CD4-positive, alpha-beta memory T cell (primary cell): ENCODE measurements at places on chromosomes 3 and 15.
A peak's percentile ranks its signal among the peaks of the same experiment; 100 is the strongest.

- no peak for DNase-seq
Observed at GRCh38 chr3:128231606-128232005, 78.3 kb downstream of the EEFSEC start.

DNA sequence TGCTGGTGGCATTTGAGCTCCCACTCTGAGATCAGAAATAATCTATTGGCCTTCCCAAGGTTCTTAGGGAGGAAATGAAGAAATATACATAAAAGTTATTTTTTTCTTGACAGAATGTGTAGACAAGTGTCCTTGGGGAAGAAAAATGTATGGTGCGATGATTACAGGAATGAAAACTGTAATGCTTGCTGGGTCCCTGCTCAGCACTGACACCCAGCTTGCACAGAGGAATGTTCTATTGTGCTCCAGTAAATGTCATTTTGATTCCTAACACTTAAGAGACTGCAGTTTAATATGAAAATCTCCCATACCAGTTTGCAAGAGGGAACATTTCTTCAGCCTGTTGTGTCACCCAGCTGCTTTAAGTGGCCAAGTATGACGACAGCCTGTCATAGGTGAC is 271.3 kb upstream of the TPM1 start:
- no peak for DNase-seq

- DNase-seq: no peak
Observed at GRCh38 chr3:197426121-197426566, 127.7 kb upstream of the DLG1 start.

DNA sequence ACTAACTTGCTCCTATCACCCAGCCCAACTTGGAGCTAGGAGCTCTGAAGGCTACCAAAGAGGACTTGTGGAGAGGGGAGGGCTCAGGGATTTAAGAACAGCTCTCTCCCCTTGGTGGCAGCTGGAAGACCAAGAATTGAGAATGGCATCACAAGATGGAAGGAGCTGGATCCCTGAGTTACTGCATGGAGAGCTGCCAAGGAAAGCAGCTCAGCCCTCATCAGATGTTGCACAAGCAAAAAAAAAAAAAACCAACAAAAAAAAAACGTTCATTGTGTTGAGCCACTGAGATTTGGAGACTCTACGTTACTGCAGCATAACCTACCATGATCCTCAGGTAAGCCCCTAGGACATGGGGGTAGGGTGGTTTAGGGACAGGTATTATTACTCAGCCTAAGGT is 41.0 kb downstream of the ITGB5 start:
- DNase-seq: no peak

DNA sequence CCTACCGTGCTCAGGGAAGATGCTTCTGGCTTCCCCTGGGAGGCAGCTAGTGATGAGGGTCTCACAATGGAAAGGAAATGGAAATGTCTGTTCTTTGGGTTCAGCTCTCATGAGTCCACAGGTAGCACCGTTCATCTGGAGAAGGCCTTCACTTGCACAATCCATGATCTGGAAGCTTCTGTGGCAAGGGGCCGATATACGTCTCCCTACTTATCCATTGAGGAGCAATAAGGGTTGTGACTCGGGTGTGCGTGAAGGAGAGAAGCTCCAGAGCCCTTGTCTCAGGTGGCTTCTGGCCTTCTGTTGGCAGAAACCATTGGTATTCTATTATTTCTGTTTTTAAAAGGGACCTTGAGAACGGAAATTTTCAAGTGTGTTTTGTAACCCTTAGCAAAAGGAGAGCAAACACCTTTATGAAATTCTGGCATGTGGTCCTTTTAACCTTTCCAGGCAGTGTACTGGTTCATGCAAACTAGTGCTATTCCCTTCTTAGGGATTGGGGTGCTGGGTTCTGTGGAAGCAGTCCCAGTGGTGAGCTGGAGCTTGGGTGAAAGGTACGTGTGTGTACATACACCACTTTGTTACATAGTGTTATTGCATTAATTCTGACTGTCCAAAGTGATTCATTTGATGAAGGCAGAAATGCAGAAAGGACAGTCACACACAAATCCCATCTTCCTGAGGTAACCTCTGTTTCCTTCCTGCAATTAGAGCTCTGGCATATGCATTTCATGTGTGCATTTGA is 32.5 kb downstream of the KLF13 start:
- no peak for DNase-seq

DNA sequence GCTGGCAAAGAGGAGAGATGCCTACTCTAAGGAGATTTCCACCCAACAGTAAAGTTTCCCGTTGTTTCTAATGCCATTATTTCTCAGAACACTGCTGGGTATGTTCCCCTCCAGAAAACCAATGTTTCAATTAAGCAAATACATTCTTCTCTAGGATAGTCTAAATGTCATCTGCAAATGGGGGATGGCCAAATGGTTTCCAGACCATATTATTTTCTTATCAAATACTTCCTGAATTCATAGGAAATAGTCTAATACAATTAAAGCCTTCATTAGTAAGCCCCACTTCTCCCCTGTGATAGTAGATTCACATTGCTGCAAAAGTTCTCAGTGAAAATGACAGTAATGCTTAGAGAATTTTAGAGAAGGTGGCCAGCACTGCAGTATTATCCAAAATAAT is 716.6 kb downstream of the GRM7 start:
- DNase-seq: no peak

GRCh38 chr3:56819016-56819809 is 17.5 kb upstream of the ARHGEF3 start:
- no peak for DNase-seq

DNA sequence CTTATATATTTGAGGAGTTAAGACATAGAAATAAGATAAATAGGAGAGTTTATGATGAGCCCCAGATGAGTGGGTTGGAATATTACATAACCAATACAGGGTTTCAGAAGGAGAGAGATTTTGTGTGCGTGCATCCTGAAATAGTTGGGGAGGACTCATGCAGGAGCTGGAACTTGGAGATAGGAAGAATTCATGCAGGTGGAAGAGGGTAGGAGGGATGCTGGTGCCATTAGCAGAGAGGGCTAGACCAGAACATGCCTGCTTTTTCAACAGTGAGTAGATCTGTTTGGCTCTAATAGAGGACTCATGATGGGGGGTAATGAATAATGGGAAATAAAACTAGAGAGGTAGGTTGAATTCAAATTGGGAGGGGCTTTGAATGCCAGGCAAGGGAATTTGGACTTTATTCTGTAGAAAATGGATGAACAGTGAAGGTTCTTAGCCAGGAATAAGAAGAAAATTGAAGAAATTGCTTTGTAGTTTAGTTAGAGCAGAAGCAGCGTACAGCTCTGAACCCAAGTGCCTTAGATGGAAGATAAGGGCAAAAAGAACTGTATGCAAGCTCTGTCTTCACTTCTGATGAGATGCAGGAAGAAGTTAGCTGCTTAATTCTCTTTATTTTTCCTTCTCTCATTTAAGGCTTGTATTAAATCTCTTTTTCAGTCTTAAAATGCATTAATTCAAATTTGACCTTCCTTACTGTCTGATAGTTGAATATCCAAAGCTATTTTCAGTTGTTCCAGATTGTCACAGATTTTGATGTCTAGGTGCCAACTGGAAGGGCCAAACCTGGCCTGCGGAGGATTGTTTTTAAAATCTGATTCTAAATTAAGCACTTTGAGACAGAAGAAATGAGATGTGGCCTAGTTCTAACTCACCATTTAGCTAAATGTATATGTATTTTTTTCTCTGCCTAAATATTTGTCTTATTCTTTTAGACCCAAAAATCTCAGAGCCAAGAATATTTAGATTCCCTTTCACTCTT is 86.3 kb downstream of the PPM1L start:
- no peak for DNase-seq

- DNase-seq: no peak
Observed at GRCh38 chr15:97316362-97316761, 644.1 kb upstream of the ARRDC4 start.

DNA sequence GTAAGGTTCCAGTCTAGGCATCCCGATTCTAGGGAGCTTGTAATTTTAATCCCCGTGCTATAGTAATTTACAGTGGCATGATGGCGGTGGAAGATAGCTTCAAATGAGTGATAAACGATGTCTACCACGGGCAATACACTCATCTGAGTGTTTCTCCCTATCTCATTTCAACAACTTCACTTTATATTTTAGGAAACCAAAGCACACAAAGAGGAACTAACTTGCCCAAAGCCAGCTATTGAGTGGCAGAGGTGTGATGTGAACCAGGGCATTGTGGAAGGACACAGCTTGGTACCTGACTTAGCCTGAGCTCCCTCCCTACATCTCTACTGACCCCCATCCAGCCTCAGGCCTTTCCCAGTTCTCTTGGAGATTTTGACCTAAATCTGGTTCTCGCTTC is 16.9 kb upstream of the FILIP1L start:
- DNase-seq: no peak

- no peak for DNase-seq
Observed at GRCh38 chr3:4754180-4755086, 224.8 kb upstream of the BHLHE40 start.

GRCh38 chr3:180870008-180870699 is 42.3 kb upstream of the FXR1 start:
- DNase-seq: no peak

- no peak for DNase-seq
Observed at GRCh38 chr3:141336672-141337522, 31.4 kb upstream of the ZBTB38 start.

DNA sequence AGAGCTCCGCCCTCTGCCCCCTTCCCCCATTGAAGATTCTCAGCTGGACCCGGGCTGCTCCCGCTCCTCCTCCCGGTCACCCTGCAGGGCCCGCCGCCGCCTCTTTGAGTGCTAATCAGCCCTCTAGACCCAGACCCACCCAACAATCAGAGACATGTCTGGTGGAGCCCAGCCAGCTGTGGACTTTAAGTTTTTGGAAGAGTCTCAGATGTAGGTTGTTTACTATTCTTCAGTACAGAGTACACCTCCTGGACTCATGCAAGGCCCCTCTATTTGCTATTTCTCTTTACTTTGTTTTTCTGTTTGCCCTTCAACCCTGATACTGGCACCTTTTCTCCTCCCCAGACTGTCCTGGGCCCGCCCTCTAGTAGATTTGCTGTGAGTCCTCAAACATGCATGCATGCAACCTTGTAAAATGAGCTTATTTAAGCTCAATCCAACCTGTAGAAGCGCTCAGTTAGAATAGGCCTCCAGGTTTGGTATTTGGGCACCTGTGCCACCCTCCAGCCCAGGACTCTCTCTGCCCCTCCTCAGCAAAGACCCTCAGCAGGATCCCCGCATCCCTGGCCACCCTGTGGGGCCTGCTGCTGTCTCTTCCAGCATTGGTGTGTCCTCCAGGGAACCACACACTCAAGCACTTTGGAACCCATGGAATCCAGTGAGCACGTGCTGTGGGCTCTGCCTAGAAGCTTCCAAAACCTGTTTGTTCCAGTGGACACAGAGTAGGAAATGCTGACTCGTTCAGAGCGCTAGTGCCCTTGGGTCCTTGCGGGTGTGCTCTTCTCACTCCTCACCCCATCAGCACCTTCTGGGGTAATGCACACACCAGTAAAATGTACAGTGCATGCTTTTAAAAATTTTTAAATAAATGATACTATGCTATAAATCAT is 4.6 kb downstream of the PRR23E start:
- no peak for DNase-seq

GRCh38 chr3:41464401-41464800 is 265.1 kb downstream of the CTNNB1 start:
- no peak for DNase-seq

- no peak for DNase-seq
Observed at GRCh38 chr15:56989411-56989924, 71.0 kb downstream of the TCF12 start.

GRCh38 chr3:114179575-114179974 is 723 bp upstream of the DRD3 start:
- DNase-seq: peak; percentile 14

DNA sequence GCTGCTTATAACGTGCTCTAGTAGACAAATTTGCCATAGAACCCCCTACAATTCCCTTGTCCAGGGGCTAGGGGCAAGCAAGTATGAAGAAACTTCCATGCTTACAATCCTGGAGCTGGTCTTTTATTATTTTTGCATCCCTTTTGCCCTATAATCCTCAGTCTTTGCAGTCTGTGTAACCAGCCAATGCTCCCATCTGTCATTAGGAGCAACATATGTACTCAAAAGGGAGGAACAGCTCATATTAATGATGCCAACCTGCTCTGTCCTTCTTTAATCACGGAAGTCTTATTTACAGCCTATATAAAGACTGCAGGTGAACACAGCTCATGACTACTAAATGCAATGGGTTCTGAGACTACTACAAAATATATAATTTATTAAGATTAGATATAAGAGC is 263.3 kb downstream of the ZIC1 start:
- no peak for DNase-seq

DNA sequence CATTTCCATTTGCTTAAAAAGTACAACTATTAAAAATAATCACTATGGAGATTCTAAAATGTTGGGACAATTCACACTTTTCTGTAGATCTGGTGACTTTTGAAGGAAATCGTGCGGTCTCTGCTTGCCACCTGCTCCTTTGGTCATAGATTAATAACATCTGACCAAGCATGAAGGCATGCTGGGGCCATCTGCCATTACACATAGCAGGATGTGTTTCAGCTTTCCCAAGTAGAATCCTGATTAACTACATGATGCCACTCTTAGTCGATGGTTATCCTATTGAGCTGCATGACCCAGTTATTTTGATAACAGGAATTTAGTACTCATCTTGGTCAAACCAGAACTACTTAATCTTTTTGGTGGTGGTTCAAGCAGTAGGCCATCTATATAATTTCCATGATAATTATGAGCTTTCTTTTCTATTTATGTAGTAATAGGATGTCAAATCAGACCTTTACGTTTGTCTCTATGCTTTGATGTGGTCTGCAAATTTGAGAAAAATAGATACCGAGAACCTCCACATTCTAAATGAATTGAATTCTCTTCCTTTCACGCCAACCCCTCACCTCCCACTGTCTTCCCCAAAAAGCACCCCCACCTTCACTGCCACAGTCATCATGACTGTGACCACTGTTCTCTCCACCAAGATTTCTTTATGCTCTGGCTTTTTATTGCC is 158.1 kb downstream of the DIPK2A start:
- DNase-seq: no peak

DNA sequence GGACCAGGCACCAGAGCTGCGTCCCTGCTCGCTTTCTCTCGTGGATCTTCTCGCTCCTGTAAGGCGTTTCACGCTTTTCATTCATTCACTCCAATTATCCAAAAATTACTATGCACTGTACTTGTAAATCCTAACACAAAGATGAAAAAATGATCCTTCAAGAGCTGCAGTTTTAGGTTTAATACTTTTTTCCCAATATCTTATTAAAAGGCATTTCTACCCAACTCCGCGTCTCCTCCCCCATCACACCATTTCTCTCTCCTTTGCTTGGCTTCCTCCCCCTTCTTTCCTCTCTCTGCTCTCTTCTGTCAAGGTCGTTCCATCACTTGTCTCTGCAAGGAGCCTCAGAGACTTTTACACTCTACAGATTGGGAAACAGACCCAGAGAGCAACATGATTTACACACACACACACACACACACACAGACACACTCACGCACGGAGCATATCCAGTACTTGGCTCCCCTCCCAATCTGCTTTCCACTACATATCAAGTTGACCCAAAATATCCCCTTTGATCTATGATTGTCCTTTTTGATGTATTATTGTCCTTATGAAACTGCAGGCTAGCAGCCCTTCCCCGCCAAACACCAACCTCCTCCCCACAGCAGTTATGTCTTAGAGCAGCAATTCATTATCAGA is 479 bp upstream of the CLDN1 start:
- no peak for DNase-seq

GRCh38 chr3:153247331-153248330 is 85.6 kb downstream of the RAP2B start:
- DNase-seq: no peak
